ENCODE measurements at places on chromosomes 1 and 21.

DNA sequence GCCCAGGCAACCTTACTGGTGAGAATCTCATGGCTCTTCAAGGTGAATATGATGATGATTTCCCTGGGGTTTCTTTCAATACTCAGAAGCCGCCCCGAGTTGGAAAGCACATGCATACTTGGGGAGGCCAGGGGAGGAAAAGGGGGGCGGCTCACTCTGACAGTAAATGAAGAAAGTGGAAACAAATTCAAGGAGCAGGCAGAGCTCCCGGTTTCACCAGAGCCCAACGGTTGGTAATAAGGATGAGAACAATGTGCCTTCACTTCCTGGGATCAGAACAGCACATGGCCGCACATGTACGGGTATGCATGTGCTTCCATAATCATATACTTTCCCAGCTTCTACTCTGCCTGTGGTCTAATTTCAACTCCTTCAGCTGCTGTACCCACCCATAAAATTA, 3.8 kb upstream of the ARHGEF2 start:
- no peak for DNase-seq

DNA sequence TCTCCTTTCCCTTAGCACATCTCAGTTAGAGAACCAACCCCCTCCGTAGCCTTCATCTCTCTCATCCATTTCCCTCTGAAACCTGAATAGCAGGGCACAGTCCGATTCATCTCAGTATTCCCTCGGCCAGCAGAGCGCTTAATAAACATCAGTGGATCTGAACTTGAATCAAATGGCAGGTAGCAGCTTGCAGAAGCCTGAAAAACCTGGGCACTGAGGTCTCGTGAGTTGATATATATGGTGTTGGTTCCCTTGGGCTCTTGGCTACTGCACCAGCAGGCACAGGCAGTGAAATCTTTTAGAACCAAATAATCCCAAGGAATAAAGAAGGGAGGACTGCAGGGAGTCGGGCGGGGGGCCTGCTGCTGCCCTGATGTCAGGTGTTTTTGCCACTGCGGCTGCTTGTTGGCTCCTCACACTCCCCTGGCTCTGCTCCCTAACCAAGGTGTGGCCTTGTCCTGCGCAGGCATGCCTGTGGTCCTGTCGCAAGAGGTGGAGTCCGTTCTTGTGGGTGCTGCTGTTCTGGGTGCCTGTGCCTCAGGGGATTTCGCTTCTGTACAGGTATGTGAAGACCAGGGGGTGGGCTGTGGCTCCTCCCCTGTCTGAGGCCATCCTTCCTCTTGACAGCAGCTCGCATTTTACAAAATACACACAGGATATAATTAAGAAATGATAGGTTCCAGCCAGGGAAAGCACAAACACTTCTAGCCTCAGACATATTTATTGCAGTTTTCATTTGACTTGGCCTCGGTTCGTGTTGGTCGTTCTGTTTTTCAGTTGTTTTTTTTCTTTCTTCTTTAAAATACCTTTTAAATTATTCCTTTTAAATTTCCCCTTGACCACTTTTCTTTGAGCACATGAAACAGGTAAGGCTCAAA, 140.9 kb upstream of the HOOK1 start:
- no peak for DNase-seq

DNA sequence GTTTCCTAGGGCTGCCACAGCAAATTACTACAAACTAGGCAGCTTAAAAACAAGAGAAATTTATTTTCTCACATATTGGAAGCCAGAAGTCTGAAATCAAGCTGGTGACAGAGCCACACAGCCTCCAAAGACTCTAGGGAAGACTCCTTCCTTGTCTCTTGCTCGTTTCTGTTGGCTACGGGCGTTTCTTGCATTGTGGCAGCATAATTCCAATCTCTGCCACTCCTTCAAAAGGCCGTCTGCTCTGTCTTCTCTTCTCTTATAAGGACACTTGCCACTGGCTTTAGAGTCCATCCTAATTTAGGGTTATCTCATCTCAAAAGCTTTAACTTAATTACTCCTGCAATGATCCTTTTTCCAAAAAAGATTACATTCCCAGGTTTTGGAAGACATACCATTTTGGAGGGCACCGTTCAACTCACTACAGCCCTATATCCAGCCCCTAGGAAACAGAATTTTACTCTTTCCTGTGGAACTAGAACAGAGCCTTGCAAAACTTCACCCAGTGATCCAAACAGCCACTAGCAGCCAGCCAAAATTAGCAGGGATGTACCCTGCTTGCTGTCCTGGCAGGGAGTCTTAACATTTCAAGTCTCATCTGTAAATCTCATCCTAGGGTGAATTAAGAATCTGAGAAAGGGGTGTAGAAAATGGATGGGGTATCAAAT, 9.2 kb downstream of the STYXL2 start:
- DNase-seq: no peak

DNA sequence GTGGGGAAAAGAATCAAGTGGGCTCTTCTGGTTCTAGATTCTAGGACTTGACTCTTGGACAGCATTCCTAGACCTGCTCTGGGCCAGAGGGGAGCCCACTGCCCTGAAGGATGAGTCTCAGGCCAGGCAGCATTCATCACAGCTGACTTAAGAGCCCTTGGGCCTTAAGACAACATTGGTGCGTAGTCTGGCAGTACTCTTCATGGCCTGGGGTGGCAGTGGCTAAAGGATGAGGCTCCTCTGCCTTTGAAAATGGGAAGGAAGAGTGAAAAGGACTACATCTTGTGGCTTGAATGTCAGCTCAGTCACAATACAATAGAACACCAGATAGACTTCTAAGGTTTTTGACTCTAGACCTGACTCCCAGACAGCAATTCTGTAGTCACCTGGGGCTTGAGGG, 1415.1 kb upstream of the PRMT6 start:
- DNase-seq: no peak

DNA sequence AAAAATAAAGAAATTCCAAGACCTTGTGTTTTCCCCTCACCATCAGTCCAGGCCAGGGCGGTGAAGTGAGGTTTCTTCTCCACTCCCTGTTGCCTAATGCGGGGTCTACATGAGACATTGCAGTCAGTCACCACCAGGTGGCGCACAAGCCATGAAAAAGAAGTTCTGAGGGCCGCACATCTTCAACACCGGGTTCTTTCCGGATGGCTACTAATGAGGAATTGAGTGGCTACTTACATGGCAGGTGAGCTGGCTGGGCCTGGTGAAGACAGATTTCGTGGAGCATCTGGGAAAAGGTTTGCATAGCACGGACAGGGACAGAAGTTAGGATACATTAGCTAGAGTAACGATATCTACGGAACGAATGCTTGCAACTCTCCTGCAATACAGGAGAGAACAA, 15.8 kb upstream of the S100A11 start:
- no peak for DNase-seq

DNA sequence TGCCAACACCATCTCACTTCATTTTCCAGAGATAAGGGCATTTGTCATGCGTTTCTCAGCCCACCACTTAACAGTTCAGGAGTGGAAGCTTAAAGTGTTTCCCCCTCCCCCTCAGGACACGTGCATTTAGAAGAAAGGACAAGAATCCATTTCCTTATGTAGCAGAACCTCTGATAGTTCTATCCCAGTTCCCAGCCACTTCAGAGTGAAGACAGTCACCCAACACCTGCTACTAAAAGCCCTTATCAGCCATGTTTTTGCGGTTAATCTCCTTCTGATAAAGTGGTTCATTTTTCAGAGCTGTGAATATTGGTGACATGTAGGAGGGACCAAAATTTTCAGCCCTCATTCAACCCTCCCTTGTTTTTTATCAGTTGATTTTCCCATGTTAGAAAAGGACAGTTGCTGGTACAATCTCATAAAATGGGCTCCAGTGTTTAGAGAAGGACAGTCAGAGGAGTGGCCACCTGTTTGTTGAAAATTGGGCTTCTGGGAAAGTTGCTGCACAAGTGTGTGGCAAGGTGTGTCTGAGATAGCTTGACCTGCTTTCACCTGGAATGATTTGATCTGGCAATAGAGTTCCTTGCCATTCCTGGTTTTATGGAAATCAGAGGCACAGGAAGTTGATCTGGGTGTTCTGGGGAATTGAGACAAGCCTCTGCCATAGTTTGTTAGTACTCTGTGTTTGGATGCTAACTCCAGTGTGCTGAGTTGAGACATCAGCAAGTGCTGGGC, 114.0 kb downstream of the PPP1R12B start:
- no peak for DNase-seq

All from SW 1271 (cell line).